ENCODE measurements at places on chromosomes 1 and 21. TPM values are rescaled to one million over a fixed set of nuclear protein-coding genes. Genes with fewer than 3 reads are reported as not detected.

DUSP12 gene
- polyA plus RNA-seq: 27.9 TPM

CYP4X1 gene
- 1.8 TPM for polyA plus RNA-seq

SVBP gene
- 35.5 TPM for polyA plus RNA-seq

FBXO44 gene
- polyA plus RNA-seq: 24.3 TPM

H3-3A gene
- polyA plus RNA-seq: 519 TPM

KIAA0319L gene
- polyA plus RNA-seq: 18.3 TPM

NUDT4B gene
- polyA plus RNA-seq: 4.4 TPM

All from urinary bladder (tissue), 4 donors.